Naive thymus-derived CD4-positive, alpha-beta T cell (primary cell): ENCODE measurements at places on chromosomes 6 and 20. TPM values are rescaled to one million over a fixed set of nuclear protein-coding genes. Genes with fewer than 3 reads are reported as not detected.

HCK gene
- 0.46 TPM for polyA plus RNA-seq

SLC32A1 gene
- not detected for polyA plus RNA-seq

TFB1M gene
- polyA plus RNA-seq: 15.8 TPM

WFDC10B gene
- polyA plus RNA-seq: not detected

SLC17A2 gene
- not detected for polyA plus RNA-seq

MAPK13 gene
- polyA plus RNA-seq: 34.2 TPM

RNF5 gene
- polyA plus RNA-seq: 111 TPM

TULP1 gene
- not detected for polyA plus RNA-seq

MCCD1 gene
- polyA plus RNA-seq: not detected

EDN3 gene
- not detected for polyA plus RNA-seq

PSMG4 gene
- polyA plus RNA-seq: 81.7 TPM

GLO1 gene
- 68.2 TPM for polyA plus RNA-seq
